Mucosa of descending colon (tissue), 3 donors: ENCODE measurements at places on chromosomes 12 and 14.

DNA sequence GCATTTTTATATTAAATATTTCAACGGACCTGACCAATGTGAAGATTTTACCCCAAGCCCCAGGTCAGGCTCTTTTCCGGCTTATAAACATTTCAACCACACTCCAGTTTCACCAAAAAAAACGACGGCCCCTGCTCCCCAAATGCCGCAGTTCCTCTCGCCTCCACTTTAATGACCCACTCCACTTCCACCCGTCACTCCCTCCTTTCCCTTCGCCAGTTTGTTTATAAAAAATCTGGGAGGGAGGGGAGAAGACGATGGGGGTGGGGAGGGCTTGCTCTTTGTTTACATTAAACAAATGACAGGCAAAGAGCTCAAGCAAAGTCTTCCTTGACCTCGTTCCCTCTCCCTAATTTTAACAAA lies 5.4 kb downstream of the SIX6 start:
- DNase-seq: no peak

GRCh38 chr12:75862692-75863471 lies 168.7 kb downstream of the PHLDA1 start:
- no peak for DNase-seq

GRCh38 chr14:85316701-85317410 lies 213.1 kb upstream of the FLRT2 start:
- no peak for DNase-seq

GRCh38 chr12:82448911-82449578 lies 90.7 kb downstream of the METTL25 start:
- no peak for DNase-seq

- DNase-seq: peak; percentile 76
These were observed 25.3 kb downstream of the HRK start for GRCh38 chr12:116855744-116856470.

- DNase-seq: no peak
These were observed 249.5 kb downstream of the APAF1 start for GRCh38 chr12:98894412-98895085.

DNA sequence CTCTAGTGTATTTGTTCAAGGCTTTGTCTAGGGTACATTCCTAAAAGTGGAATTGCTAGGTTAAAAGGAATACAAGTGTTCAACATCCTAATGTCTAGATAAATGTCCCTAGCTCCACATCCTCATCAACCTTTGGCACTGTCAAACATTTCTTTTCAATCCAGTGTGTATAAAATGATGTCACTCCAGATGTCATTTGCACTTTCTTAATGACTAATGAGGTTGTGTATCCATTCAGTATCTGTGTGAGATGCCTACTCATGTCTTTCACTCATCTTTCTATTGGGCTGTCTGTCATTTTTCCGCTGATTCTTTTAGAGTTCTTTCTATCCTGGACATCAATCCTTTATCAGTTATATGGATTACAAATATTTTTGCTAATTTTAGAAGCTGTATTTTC lies 43.3 kb downstream of the ARMH4 start:
- no peak for DNase-seq

GRCh38 chr14:32426028-32426427 lies 96.9 kb downstream of the AKAP6 start:
- DNase-seq: no peak

DNA sequence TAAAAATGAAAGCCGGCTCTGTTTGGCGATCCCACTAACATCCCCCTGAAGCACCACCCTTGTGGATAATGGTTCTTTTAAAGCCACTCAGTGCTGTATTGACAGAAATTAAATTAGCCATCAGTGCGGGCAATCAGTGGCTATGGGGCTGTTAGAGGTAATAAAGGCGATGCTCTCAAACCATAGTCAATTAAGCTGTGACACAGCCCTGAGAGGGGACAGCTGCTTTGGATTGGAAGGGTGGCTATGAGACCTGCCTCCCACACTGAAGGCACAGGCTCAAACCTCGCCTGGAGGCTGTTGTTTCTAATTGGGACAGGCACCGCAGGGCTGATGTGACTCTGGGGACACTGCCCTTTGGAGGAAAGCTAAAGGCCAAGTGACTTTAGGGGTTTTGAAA lies 562.2 kb downstream of the VRK1 start:
- DNase-seq: no peak

GRCh38 chr14:54104601-54105145 lies 148.0 kb upstream of the BMP4 start:
- DNase-seq: no peak

GRCh38 chr12:131800594-131801135 lies 27.5 kb upstream of the MMP17 start:
- DNase-seq: no peak

DNA sequence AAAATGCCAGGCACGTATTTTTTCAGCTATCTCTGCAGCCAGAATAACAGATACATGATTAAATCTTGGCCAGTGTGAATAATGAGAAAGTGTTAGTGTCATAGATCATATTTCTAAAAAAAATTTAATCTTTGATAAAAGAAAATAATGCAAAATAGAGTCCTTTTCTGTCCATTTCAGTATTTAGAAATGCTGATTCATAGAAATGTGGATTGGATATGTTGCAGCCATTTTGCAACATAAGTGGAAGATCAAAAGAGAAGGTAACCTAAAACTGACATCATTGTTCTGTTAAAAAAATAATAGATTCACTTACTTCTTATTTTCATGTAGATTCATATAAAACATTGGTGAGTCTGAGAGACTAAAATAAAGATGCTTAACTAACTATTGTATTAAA lies 1010.3 kb downstream of the LRFN5 start:
- no peak for DNase-seq

DNA sequence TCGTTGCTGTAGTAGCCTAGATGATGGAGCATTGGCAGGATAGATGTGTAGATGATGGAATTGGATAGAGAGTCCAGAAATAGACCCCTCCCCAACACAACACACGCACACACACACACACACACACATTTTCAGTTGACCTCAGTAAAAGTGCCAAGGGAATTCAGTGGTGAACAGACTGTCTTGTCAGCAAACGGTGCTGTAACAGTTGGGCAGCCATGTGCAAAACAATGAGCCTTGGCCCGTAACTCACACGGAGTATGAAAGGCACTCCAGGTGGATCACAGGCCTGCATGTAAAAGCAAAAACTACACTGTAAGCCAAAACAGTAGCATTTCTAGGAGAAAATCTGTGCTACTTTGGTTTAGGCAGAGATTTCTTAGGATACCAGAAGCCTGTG lies 87.8 kb downstream of the DDX51 start:
- no peak for DNase-seq

DNA sequence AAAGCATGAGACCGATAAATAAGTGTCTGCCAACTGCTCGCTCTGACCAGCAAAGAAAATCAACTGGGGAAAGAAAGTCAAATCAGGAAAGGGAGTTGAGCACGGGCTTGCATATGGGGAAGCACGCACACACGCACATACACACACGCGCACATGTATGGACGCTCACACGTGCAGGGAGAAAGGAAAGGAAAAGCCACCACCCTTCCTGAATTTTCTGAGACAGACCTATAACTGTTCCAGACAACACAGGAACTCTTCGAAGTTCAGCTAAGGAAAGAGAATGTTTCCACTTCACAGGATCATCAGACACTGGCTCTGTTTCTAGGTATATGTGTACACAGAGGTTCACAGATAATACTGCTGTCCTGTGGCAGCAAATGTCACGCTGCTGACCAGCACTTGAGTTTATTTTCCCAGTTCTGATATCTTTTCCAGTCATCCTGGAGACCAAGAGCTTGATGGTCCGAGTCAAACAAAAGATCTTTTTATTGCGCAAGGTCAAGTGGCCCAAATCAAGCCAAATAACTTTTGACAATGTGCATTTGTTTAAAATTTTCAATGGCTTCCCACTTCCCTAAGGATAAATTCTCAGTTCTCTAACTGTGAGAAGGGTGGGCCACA lies 82.1 kb upstream of the TMCC3 start:
- no peak for DNase-seq

GRCh38 chr12:30631740-30632139 lies 63.9 kb downstream of the IPO8 start:
- DNase-seq: no peak

GRCh38 chr12:27143256-27144069 lies 61.1 kb upstream of the C12orf71 start:
- DNase-seq: no peak

DNA sequence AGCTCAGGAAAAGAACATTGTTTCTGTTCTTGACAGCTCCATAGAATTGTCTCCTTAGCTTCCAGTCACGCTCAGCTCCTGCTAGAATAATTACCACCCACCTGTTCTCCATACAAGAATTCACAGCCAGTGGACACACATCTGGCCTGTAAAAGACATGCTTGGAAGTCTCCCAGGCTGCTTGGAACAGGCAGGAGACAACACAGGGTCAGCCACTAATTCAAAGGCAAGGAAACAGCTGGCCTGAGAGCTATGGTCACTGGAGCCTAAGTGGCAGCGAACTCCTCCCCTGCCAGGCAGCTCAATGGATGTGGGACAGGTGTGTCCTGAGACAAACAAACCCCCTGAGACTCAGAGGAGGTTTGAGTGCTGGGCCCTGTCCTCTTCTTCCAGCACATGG lies 22.9 kb upstream of the LTBP2 start:
- DNase-seq: no peak

GRCh38 chr12:86137936-86138335 lies 118.3 kb downstream of the MGAT4C start:
- no peak for DNase-seq

DNA sequence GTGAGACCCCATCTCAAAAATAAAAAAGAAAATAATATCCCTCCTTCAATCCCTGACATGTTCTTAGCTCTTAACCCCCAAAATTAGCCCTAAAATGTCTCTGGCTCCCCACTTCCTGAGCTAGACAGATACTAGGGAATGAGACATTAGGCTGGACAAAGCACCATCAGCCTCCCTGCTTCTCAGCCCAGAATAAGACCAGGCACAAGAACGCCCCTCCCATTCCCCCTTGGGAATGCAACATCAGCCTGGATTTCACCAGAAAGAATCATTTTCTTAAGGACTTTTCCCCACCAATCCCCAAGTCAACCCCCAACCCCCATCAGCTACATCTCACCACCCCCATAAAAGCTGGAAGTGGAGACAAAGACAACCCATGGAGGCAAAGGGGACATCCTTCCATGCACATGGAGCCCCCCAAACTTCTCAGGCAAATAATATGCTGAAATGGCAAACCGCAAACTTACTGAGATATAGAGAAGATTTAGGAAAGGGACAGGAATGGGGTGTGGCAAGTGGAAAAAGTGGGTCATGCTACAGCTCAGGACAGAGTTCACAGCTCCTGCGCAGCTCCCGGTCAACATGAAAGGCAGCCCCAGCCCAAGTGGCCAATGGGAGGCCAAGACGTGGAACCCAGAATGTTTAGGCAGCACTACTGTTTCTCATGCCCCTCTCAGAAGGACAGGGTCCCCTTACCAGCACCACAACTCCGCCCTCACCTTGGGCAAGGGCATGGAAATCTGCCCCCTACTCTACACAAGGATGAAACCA lies 2.7 kb downstream of the CHD4 start:
- DNase-seq: no peak

GRCh38 chr14:44830371-44830770 lies 131.4 kb downstream of the KLHL28 start:
- DNase-seq: no peak

DNA sequence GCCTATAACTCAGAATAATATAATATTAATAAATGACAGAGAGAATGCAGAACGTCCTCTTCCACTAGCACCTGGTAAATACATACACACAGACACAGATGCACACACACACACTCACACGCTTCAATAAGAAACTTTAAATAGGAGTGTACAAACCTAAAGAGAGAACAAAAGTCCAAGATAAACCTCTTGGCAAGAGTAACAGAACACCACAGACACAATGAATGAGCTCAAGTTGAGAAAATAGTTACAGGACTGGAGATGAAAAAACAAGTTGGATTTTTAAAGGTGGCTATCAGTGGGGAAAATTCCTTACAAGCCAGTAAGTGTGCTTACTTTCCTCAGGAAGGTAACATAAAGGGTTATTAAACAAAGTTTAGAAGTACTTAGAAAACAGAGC lies 35.2 kb downstream of the CRY1 start:
- no peak for DNase-seq

DNA sequence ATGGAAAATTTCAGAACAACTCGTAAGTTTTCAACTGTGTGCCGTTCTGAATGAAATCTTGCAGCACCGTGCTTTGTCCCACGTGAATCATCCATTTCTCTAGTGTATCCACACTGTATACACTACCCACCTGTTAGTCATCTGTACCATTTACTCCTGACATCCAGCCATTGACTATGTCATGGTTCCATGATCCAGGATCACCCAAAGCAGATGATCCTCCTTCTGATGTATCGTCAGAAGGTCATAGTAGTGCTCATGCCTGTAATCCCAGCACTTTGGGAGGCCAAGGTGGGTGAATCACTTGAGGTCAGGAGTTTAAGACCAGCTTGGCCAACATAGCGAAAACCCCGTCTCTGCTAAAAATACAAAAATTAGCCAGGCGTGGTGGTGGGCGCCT lies 122.9 kb downstream of the PPHLN1 start:
- DNase-seq: no peak

GRCh38 chr14:35534208-35534872 lies 376 bp downstream of the INSM2 start:
- no peak for DNase-seq

GRCh38 chr12:6946033-6946919 lies 2.5 kb downstream of the C12orf57 start:
- peak; percentile 95 for DNase-seq

GRCh38 chr12:110249716-110250225 lies 31.3 kb upstream of the ATP2A2 start:
- peak; percentile 75 for DNase-seq

DNA sequence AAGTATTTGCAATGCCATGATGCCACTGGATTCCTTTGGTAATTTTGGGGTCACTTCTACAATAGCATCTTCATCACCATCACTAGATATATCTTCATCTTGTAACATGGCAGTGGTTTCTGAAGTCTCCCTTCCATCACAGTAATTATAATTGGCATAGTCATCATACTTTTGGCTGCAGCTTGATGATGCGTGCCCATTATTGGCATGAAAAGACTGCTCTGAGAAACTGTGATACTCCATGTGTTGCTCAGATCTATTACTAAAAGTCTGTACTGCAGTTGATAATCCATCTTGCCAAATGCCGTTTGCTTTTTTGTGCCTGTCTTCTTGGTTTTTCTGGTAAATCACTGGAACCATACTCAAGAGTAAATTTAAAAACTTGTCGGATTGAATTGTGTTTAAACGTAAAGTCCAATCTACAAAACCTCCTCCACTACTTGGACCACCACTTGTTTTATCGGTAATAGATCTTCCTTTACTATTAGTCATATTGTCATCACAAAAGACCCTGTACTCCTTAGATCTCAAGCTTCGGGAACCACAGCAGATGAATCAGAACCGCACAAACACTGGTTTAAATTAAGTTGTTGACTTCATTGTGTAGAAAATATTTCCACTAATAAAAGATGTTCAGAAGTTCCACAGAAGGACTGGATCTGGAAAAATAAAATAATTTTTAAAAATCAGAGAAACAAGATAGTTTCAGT lies 29.9 kb downstream of the SLC41A2 start:
- no peak for DNase-seq
